ENCODE measurements at places on chromosomes 7 and 10.

DNA sequence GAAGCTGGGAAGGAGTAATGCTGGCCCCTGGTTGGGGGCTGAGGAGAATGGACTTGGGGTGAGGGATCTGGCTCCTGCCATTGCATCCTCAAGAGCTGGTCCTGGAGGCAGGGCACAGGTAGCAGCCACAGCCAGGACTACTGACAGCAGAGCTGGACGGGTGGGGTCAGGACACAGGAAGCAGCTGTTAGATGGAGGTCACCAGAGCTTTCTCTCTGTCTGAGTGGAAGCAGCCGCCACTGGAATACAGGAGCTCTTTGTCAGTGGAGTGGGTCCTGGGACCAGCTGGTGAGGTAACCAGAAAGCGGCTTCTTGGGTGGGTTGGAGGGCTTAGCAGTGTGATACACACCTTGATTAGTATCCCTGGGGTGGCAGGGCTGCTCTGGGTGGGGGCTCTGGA, 58.1 kb upstream of the AQP1 start:
- no peak for DNase-seq

DNA sequence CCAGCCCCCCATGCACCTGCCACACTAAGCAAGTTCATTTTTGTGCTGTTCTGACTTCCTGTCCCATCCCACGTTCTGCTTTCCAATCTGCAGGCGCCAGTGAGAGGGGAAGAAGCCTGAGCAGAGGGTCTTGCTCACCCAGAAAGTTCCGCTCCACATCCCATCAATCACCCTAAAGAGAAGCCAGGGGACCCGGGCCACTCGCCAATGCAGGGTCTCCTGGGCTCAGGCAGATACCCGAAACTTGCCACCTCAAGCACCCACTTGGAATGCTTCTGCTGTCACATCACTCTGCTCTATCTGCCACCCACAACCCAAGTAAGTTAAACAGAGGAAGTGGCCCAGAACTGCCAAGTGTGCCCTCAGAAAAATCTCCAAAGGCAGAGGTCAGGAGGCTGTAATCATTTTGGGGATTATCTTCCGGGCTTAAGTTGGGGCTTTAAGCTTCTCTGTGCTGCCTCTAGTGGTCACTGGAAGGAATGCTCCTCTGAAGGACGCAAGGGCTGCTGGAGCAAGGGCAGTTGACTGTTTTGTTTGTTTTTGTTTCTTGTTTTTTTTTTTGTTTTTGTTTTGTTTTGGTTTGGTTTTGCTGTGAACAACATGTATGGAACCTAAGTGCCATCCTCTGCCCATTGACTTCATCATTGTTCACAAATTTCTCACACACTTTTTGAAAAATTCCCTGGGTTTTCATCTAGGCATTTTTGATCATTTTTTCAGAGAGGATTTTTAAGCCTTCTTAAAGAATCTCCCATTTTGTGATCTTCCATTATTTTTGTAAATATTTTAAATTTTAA, 25.5 kb downstream of the PRR15 start:
- peak; percentile 71 for DNase-seq

- no peak for DNase-seq
These were observed 105.0 kb upstream of the PPP2R2D start for GRCh38 chr10:131795761-131796160.

GRCh38 chr10:124952123-124952522, 10.2 kb downstream of the ZRANB1 start:
- DNase-seq = no peak

DNA sequence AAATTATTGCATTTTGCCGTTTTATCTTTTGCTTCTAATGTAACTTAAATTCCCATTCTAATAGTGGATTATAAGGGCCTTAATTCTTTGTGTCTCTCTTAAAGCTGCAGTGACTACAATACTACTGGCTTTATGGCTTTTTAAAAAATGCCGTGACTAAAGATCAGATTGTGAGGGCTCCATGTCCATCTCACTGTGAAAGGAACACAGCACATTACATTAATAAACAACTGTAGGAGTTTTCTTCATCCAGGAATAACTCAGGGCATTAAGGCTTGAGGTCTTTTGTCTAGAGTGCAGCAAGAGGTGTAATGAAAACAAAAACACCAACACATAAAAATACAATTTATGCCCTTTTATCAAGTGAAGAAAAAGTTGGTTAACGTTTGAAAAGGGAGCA, 205.3 kb downstream of the SKAP2 start:
- no peak for DNase-seq

- no peak for DNase-seq
These were observed 1.5 kb downstream of the CALHM1 start for GRCh38 chr10:103457176-103457712.

DNA sequence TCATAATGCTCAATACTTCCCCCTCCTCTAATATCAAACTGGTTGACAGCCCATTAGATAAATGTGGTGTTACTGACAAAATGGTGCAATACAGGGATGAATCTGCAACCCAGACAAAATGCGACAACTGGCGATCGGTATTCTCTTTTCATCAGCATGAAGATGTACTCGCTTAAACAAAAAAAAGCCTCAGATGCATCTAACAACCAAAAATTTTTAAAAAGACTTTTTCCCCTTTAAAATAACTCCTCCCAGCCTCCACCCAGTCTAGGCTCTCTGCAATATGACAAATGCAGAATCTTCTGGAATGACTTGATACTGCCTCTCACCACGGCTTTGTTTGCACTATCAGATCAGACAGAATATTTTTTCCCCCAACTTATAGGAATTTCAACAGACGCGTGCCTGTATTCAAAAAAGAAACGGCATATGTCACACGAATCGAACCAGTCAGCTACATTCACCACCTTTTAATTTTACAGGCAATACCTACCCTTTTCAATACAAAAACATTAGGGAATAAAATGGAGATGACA, 1.2 kb downstream of the YWHAG start:
- DNase-seq = no peak

DNA sequence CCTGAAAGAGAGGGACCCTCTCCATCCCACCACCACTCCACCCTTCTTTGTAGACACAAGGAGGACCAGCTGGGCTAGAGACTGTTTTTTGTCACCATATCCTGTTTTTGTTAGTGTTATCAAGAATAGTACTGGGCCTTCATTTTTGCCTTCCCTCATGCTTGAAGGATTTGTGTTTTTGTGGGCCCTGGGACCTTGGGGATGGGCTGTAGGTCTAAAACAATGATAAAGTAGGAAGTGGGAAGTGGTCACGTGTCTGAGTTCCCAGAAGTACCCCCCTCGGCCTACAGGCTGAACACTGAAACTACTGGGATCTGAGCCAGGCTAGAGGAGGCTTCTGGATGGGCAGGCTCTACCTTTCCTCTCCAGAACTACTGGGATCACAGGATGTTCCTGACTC, 8.9 kb downstream of the AGFG2 start:
- no peak for DNase-seq

GRCh38 chr7:157896774-157897555, 560.2 kb downstream of the DNAJB6 start:
- no peak for DNase-seq

DNA sequence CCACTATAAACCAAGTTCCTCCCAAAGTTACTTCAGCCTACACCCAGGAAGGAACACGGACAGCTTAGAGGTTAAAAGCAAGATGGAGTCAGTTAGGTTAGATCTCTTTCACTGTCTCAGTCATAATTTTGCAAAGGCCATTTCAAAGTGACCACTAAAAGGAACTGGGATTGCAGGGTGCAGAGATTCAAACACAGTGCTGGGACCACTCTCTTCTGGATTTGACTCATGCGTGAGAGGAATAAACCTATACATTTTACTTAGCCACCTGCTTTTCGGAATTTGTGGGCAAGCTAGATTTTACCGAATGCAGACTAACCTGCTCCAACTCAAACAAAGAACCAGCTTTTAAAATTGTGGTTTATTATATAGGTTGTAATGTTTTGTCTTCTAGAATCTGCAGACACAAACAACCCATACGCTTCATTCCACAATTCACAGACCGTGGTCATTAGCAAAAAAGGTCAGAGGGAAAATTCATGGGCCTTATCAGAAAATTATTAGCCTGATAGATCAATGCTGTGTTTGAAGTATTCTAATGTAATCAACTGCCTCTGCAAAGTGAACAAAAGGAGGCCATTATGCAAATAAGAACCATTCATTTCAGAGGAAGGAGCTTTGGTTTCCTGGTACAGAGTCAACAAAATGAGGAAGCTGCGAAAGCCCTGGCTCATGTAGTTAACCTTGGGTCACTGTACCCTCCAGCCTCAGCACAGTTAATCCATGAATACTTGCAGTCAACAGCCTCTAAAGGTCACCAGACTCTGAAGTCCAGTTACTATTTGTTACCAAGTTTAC, 342.7 kb upstream of the KLF6 start:
- DNase-seq = no peak

DNA sequence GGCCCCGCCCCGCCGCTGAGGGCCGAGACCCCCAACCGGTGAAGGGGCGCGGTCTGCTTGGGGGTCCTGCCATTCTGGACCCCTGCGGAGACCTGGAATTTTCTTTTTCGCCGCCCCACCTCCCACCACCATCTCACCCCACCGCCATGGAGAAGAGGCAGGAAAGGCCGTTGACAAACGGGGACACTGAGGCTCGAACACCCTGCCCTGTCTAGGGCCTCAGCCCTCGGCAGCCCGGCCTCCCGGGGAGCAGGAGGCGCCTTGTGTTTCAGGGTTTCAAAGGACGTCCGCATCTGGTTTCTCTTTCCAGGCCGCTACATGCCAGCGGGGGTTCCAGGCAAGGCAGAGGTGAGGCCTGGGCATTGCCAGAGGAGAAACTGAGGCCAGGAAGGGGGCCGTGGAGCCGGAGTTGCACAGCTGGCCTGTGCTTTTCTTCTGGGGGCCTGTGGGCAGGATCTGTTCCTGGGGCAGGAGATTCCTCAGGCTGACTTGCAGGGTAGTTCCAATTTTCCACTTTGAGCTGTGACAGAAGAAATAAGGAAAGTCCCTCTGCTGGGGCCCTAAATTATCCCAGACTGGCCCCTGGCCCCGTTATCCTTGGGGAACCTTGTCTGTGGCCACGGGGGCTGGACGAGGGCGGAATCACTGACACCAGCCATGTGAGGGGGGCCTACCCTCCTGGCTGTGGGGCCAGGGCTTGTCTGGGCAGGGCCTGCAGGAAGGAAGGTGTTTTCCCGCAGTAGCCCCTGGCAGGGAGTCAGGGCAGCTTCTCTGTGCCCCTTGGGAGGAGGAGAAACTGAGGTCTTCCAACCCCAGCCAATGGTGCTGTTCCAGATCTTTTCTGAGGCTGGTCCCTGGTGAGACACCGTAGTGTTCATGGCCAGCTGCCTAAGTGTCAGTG, 900 bp upstream of the MICALL2 start:
- DNase-seq = peak; percentile 29

DNA sequence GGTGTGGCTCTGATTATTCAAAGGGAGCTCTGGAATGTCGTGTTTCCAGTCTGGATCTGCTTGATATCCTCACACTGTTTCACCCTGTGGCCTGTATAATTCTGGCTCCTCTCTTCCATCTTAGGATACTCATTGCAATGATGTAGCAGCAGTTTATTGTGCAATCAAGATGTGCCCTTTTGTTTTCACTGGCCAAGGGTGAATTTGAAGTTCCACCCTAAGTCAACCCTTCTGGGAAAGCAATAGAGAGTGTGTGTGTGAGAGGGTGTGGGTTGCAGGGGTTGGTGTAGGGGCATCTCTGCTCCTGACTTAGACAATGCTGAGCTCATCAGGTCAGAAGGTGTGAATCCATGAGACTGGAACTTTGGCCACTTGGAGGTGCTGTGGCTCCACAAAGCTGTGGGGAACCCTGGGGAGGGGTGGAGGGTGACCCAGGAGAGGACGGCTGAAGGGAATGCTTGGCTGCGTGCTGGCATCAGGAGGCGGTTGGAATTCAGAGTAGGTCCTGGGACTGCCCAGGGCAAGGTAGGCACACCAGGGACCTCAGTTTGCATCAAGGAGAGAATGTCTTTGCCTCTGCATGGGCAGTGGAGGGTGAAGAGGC, 118.0 kb upstream of the PRSS58 start:
- peak; percentile 48 for DNase-seq

Measured in MM.1S (cell line).